NCI-H226 (cell line): ENCODE measurements at places on chromosomes 2 and 18.

GRCh38 chr18:74073957-74074667 is 73.5 kb downstream of the FBXO15 start:
- DNase-seq = no peak

- DNase-seq = no peak
These were observed 46.7 kb upstream of the ACVR1 start for GRCh38 chr2:157922815-157923214.

DNA sequence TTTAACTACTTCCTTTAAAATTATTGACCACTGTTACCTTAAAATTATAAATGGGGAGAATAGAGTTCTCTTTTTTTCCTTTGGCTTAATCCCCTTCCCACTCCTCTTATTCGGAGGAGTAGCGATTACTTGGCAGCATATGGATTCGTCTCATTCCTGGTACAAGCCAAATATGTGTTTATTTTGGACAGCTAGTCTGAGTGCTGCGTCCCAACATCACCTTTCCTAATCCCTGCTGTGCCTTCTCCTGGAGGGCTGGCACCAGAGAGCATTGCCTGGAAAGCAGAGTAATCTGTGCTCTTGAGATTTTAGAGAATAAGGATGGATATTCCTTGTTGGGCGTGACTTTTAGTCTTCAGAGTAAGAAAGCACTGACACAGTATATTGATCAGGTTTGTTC is 185.6 kb downstream of the AGAP1 start:
- no peak for DNase-seq

- no peak for DNase-seq
These were observed 244.1 kb downstream of the AGPS start for GRCh38 chr2:177636672-177637071.

DNA sequence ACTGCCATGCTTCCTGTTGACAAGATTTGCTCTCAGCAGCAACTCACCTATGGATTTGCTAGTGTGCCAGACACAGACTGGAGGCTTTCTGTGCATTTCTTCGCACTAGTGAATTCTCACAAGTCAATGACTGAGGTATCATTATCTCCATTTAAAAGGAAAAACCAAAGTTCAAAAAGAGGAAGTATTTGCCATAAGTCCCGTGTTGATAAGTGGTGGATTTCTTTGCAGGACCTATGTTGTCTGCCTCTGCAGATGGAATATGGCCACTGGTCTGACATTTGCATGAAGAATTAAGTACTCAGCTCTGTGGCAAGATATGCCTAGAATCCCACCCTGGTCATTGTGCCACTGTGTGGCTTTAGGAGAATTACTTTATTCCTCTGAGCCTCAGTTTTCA is 299.6 kb downstream of the PAX3 start:
- no peak for DNase-seq

GRCh38 chr2:167069855-167070254 is 181.6 kb downstream of the XIRP2 start:
- DNase-seq = peak; percentile 22
